ENCODE measurements at places on chromosomes 2 and 18.

GRCh38 chr2:68172990-68173700 lies 15.5 kb downstream of the PNO1 start:
- DNase-seq: no peak

- DNase-seq: no peak
Measured at GRCh38 chr2:73131807-73132206, 19.1 kb upstream of the RAB11FIP5 start.

DNA sequence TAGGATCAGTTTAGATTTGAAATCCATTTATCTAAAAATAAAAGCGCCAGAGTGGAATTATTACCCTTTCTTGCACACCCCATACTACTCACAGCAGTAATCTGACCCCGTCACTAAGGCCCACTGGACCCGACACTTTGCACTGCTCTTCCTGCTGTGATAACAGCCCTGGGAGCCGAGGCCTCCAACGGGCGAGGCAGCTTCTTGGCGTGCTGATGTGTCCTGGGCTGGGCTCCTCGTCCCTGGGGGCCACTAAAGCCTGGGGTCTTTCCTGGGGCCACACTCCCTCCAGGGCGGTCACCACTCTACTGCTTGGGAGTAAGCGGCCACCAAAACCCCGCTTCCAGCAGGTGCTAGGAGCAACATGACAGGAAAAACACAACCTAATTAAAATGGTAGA lies 61.7 kb downstream of the ZAP70 start:
- DNase-seq: no peak

- no peak for DNase-seq
Measured at GRCh38 chr18:45284851-45285250, 330.4 kb upstream of the SLC14A2 start.

- DNase-seq: no peak
Measured at GRCh38 chr2:86822668-86823345, 32.1 kb upstream of the CD8A start.

GRCh38 chr2:101479810-101480209 lies 4.9 kb upstream of the RFX8 start:
- peak; percentile 61 for DNase-seq

- no peak for DNase-seq
Measured at GRCh38 chr18:36459203-36459602, 161.7 kb downstream of the FHOD3 start.

GRCh38 chr2:232541195-232541960 lies 1.9 kb downstream of the CHRNG start:
- DNase-seq: no peak

DNA sequence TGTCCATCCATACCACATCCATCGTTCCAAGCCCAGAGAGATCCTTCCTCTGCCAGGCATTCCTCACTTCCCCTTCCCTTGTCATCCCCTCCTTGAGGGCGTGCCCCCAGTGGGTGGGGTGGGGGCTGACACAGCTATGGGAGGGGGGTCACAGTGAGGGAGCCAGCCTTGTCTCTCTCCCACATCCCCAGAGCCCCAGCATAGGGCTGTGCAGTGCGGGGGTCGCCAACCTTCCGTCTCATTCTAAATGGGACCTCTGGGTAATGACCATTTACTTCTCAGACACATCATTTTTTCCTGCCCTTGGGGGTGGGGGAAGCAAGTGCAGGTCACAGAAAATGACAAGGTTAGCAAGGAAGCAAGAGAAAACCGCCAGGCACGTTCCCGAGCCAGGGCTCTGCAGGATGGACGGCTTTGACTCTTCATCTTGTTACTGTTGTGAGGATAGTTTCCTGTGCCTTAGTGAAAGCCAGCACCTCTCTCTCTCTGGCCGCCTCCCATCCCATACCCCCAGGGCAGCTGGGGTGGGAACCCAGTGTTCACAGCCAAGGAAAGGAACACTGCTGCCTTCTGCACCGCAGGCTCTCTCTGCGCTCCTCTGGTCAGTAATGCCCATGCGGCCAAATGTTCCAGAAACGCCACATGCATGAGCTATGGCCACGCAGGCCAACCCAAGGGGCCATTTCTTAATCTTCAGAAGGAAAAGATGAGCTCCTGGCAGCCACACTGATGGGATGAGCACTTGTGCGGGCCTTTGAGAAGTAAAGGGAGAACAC lies 22.7 kb upstream of the OTOS start:
- DNase-seq: no peak

DNA sequence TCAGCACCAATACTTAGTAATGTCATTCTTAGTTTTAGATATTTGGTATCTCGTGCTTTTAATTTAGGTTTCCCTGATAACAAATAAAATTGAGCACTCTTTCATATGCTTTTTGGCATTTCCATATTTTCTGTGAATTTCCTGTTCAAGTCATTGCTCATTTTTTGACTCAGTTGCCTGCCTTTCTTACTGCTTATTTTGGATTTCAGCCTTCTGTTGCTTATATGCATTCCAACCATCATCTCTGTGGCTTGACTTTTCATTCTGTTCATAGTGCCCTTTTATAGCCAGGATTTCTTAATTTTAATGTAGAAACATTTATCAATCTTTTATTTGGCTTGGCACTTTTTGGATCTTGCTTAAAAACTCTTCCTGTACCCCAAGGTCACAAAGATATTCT lies 14.5 kb upstream of the KIF3C start:
- DNase-seq: no peak

- DNase-seq: no peak
Measured at GRCh38 chr2:104606056-104606455, 247.9 kb upstream of the POU3F3 start.

DNA sequence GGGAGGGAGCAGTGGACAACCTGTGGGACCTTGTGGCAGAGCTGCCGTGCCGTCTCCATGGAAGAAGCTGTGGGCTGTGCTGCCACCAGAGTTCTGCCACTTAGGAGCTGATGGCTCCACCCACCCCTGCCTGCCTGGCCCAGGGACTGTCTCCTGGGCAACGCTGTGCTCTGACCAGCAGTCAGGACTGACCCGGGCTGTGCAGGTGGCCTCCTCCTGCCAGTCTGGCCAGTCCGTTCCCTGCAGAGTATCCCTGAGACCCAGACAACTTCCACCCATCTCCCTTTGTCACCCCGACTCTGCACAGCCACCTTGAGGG lies 12.8 kb downstream of the ASIC4 start:
- no peak for DNase-seq

GRCh38 chr2:120830096-120830830 lies 94.6 kb downstream of the GLI2 start:
- DNase-seq: no peak

- DNase-seq: peak; percentile 4
Measured at GRCh38 chr2:46097714-46098480, 199.3 kb upstream of the EPAS1 start.

- peak; percentile 46 for DNase-seq
Measured at GRCh38 chr2:176637486-176638166, 368.4 kb downstream of the MTX2 start.

- DNase-seq: no peak
Measured at GRCh38 chr18:43160509-43160908, 45.0 kb upstream of the RIT2 start.

DNA sequence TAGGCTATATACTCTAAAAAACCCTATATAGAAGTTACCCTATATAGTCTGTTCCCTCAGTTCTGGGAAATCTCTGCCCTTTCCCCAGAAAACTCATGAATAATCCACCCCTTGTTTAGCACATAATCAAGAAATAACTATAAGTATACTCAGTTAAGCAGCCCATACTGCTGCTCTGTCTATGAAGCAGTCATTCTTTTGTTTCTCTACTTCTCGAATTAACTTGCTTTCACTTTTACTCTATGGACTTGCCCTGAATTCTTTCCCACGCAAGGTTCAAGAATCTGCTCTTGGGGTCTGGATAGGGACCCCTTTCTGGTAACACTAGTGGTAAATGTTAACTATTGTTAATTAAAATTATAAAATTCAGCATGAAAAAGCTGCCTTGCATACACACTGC lies 17.4 kb upstream of the AP1S3 start:
- DNase-seq: no peak

- no peak for DNase-seq
Measured at GRCh38 chr2:186302263-186302662, 183.8 kb upstream of the ZC3H15 start.

GRCh38 chr18:25360301-25360899 lies 8.4 kb upstream of the ZNF521 start:
- DNase-seq: no peak

DNA sequence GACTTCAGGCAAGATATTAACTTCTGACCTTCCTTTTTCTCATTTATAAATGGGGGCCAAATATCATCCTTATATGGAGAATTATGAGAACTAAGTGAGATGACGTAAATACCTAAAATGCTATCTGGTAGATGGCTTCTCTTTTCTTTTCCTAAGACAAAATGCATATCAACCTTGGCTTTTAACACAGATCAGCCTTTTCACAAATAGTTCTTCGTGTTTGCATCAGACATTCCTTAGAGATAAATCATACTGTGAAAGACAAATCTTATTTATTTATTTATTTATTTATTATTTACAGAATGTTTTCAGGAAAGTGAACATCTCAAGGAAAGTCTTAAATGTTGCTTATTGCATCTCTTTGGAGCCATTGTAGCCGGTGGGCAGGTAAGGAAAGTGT lies 62.8 kb downstream of the NBEAL1 start:
- DNase-seq: no peak

DNA sequence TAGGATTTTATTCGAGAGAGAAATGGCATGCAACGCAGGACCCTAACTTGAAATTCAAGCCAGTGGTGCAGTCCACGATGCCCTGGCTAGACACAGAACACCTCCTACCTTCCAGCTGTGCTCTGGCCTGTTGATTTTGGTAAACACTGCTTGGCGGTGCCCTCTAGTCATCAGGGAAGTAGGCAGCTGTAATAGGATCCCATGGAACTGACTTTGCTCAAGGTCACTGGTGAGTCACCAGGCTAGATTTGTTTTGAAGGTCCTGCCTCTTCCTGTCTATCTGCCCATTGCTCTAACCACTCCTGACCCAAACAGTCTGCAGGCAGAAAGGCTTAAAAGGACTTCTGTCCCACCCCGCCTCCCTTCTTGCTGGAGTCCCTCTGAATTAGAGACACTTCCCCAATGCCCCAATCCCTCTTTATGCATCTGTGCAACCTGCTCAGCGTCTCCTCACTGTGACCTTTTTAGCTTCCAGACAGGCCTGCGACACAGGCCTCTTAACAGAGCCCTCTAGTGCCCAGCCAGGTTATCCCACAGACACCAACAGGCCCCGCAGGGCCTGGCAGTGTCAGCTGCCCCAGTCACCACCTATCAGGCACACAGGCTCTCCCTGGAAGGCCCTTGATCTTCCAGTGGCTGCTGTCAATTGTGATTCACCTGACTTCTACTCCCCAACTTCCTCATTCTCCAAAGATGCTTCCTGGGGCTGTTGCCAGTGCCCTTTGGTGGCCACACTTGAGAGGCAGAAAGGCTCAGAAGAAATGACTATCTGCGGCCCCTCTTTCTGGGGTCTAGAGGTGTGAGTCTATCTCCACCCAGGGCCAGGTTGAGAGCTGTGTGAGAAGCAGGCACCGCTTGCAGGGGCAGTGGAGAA lies 5.2 kb downstream of the TMEM127 start:
- DNase-seq: peak; percentile 31

GRCh38 chr2:30234180-30234971 lies 3.0 kb downstream of the LBH start:
- DNase-seq: no peak

DNA sequence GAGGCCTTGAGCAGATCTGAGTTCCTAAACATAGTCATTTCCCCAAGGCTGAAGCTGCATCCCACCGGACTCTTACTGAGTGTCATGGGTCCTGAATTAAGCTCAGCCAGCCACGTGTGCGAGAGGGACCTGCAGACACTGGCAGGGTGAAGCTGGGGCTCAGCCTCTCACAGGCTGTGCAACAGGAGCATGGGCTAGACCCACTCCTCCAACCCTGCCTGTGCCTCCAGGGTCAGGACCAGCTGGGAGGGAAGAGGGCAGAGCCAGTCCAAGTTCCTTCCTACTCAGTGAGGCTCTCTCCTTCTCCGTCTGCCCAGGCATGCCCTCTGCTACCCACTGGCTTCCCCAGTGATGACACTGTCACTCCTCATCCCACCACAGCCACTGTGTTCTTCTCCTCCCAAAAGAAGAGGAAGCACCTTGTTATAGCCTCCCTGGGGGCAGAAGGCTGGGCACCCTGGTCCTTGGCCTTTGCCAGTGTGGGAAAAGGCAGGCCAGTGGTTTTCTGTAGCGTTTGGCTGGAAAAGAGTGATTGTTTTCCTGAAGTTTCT lies 78.9 kb downstream of the KCNF1 start:
- DNase-seq: no peak

- peak; percentile 80 for DNase-seq
Measured at GRCh38 chr2:219576505-219577388, 4.6 kb downstream of the INHA start.
